ENCODE measurements at places on chromosomes 12 and 14. TPM values are rescaled to one million over a fixed set of nuclear protein-coding genes. Genes with fewer than 3 reads are reported as not detected.
A peak's percentile ranks its signal among the peaks of the same experiment; 100 is the strongest.

DNA sequence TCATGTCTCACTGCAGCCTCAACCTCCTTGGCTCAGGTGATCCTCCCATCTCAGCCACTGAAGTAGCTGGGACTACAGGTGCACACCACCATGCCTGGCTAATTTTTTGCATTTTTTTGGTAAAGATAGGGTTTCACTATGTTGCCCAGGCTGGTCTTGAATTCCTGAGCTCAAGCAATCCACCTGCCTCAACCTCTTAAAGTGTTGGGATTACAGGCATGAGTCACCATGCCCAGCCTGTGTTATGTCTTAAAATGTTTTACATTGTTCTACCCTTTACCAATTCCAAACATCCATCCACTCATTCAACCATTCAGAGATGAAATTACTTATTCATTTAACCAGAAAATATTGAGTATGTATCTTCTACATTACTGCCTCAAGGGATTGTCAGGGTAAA is 111.6 kb upstream of the BTG1 start:
- DNase-seq, result no peak

GRCh38 chr12:76317976-76318375 is 30.2 kb downstream of the BBS10 start:
- DNase-seq, result no peak

DNA sequence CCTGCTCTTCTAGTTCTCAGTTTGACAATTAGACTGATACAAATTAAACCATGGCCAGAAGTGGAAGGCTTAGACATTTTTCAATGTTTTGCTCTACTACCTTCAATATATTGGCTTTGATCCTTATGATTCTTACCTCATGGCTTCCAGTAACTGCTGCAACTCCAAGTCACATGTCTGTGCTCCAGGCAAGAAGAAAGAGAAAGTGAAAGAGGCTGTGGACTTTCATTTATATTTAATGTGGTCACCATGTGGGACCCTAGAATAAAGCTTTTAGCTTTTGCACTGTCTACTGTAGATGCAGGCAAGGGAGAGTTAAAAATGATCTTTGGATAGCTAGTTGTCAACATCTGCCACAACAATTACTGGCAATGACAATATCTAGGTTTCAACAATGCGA is 214.3 kb upstream of the PDE3A start:
- DNase-seq, result no peak

GRCh38 chr14:36935976-36936678 is 236.3 kb downstream of the SLC25A21 start:
- no peak for DNase-seq

- no peak for DNase-seq
Observed at GRCh38 chr14:71078500-71078899, 171.2 kb downstream of the PCNX1 start.

- no peak for DNase-seq
Observed at GRCh38 chr12:115962216-115962615, 315.3 kb downstream of the MED13L start.

DNA sequence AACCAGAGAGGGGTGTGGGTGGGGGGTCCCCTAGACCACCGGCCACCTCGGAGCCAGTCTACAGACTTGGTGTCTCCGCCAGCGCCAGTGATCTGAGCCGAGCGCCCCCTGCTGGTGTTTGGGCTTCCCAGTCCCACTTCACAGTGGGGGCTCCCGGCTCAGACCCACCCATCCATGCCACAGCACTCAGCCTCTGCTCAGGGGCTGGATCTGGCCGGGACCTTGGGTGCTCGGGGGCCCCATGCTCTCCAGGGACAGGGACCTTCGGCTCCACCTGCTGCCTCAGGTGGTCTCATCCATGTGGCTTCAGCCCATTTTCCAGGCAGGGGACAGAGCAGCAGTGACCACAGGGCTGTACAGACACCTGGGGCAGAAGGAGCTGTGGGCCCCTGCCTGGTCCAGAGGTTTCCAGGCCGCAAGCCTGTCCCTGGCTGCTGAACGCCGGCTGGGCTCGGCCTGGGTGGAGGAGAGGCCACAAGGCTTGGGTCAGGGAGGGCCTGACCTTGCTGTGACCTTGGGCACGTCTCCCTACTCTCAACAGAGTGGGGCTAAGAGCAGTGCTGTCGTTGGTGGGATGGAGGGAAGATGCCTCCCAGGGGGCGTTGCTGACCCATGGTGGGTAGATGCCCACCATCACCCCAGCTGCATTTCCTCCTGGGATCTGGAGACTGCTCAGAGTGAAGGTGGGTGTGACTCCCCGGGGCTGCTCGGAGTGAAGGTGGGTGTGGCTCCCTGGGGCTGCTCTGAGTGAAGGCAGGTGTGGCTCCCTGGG is 86.3 kb downstream of the KIF26A start:
- DNase-seq, result peak; percentile 51

DNA sequence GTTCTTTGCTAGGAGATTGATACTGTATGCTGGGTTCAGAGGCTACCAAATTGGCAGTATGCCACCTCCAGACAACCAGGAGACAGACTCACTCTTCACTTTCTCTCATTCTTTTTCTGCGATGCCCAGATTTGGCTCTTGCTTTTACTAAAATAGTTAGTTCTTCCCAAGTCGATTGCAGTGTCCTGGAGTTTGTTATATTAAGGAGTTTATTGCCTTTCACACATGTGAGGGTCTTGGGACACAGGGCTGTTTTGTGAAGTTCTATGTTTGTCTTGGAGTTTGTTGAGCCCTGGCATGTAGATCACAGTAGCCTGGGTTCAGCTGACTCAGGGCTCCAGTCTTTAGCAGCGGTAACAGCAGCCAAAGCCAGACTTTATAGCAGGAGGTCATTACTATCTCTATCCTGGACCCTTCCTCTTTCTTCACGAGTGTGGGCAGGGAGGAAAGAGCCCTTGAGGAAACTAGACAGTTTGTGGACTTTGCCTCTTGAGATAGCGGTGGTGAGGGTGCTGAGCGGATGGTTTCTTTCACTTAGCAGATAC is 1.6 kb downstream of the MLEC start:
- DNase-seq, result no peak

DNA sequence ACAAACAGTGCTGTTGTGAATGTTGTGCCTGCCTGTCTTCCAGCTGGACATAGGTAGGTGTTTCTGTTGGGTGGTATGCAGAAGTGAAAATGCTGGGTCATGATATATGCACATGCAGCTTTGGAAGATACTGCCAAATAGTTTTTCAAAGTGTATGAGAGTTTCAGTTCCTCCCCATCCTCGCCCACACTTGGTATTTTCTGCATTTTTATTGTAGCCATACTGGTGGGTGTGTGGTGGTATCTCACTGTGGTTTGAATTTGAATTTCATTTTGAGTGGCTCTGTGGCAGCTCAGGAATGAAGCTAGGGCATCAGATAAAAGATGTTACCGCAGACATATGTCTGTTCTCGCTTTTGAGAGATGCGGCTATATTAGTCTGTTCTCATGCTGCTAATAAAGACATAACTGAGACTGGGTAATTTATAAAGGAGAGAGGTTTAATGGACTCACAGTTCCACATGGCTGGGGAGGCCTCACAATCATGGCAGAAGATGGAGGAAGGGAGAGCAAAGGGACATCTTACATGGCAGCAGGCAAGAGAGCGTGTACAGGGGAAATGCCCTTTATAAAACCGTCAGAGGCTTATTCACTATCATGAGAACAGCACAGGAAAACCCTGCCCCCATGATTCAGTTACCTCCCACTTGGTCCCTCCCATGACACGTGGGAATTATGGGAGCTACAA is 183.1 kb downstream of the CAND1 start:
- DNase-seq, result no peak

GRCh38 chr12:14931791-14932560 is 6.4 kb downstream of the ERP27 start:
- DNase-seq, result no peak

- no peak for DNase-seq
Observed at GRCh38 chr14:61644834-61645233, 50.5 kb upstream of the HIF1A start.

GRCh38 chr12:114506651-114507050 is 100.7 kb upstream of the TBX5 start:
- DNase-seq, result no peak

DNA sequence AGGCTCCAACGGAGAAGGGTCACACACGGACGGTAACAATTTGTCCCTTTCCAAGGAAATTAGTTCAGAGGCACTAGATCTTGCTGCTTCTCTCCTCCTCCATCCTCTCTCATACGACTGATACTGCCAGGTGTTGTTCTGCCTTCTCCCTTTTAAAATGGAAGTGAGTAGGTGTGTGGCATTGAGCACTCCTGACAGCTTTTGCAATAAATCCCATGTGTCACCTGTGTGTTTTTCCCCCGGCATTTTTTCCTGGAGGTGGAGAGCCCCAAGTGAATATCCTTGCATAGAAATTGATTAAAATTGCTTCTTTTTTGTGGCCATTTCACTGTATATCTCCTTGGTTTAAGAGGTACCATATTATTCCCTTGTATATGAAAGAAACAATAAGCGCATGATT is 26.2 kb upstream of the AKAP5 start:
- DNase-seq, result no peak

- DNase-seq, result peak; percentile 39
Observed at GRCh38 chr14:104436047-104436591, 143.4 kb upstream of the C14orf180 start.

GRCh38 chr12:49678711-49679110 is 28.5 kb downstream of the FMNL3 start:
- DNase-seq, result no peak

DNA sequence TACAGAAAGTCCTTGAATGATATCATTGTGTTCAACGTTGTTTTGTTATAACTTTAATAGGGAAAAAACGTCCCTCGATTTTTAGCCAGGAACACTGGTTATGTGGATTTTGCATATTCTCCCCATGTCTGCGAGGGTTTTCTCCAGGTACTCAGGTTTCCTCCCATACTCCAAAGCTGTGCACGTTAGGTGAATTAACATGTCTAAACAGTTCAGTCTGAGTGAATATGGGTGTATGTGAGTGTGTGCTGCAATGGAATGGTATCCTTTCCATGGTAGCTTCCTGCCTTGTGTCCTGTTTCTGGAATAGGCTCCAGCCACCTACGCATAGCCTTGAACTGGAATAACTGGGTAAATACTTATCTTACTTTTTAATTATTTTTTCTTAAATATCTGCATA is 810.8 kb upstream of the ATXN7L3B start:
- DNase-seq, result no peak

- no peak for DNase-seq
Observed at GRCh38 chr14:24310265-24310645, 315 bp downstream of the LTB4R2 start.

DNA sequence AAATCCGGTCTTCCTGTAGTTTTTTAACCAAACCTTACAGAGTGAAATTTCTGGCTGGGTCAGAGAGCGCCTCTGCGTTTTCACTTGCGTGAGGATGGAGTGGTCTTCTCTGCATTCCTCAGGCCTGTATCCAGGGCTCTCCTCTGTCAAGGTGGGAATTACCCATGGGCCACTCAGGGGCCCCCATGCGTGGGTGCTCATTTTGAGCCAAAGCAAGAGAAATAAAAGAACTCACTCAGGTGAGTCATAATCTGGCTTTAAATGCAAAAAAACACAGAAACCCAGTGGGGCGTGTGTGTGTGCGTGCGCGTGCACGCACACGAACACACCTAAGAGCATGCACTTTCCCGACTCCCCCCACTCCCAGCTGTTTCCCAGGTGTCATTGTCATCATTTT is 104.0 kb upstream of the PWP1 start:
- DNase-seq, result no peak

- DNase-seq, result no peak
Observed at GRCh38 chr12:27571463-27571862, 47.5 kb downstream of the PPFIBP1 start.

DNA sequence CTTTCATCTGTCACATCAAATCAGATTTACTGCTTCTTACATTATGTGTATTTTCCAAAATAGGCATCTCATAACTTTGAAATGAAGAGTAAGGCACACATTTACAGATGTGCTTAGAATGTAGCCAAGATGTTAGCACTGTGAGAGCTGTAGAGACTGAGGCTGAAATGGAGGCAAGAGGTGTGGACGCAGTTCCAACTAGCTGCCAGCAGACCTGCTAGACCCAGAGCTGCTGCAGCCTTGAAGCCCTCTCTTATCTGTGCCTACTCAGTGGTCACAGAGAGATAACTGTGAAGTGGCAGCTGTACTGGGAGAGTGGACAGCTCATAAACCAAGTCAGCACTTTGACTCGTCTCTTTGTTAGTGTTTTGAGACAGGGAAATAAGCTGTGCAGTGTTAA is 470.9 kb downstream of the CCER1 start:
- DNase-seq, result no peak

DNA sequence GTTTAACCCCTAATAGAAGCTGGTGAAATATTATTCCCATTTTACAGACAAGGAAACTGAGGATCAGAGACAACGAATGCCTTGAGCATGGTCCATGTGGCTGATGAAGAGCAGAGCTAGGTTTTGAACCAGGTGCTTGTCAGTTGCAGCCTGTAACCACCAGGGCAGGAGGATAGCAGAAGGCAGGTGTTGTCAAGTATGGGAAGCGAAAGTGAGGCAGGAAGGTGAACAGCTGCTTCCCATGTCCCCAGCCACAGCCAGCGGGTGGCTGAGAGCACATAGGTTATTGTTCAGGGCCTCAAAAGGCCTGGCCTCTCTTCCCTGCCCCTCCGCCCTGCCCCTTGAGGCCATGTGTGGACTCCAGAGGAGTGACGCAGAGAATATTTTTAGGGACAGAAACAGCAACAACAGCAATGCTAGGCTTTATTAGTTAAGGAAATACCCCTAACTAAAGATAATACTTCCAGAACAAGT is 39.6 kb downstream of the IQSEC3 start:
- DNase-seq, result peak; percentile 39

GRCh38 chr14:97824218-97824617 is 1027.0 kb downstream of the VRK1 start:
- no peak for DNase-seq

DNA sequence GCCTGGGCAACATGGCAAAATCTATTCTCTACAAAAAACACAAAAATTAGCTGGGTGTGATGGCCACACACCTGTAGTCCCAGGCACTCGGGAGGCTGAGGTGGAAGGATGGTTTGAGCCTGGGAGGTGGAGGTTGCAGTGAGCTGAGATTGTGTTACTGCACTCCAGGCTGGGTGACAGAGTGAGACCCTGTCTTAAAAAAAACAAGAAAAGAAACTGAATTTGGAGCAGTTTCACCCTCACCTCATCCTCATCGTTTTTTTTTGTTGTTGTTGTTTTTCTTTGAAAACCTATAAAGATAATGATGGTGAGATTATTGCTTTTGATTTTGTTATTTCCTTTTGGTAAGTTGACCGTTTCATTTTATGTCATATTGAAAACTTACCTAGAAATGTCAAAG is 60.7 kb downstream of the SLC38A6 start:
- no peak for DNase-seq

DNA sequence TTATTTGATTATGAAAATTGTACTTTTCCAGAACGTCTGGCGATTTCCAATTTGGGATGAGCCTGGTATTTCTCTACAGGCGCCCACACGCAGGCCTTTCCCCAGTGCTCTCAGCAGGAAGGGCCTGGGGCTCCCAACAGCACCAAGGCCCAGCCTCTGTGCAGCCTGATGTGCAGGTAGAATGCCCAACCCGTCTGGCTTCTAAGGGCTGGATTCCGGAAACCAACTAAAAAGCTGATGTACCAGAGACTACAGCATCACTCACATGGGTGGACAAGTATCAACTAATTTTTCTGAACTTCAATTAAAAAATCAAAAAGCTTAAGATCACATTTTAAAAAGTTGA is 25.8 kb downstream of the CDC42BPB start:
- DNase-seq, result no peak

TAS2R7 gene
- total RNA-seq, result not detected

SOAT2 gene
- total RNA-seq, result not detected

CIROP gene
- not detected for total RNA-seq

CCDC38 gene
- not detected for total RNA-seq

DHH gene
- total RNA-seq, result 0.46 TPM

TGFB3 gene
- 1.5 TPM for total RNA-seq

FGF23 gene
- not detected for total RNA-seq

ANGEL1 gene
- total RNA-seq, result 22.6 TPM

CLEC7A gene
- total RNA-seq, result not detected
